Spleen (tissue), 13 donors: ENCODE measurements at places on chromosomes 2 and 18. TPM values are rescaled to one million over a fixed set of nuclear protein-coding genes. Genes with fewer than 3 reads are reported as not detected.

GRCh38 chr2:14816069-14817060, 183.8 kb downstream of the LRATD1 start:
- no peak for DNase-seq

- no peak for DNase-seq
Measured at GRCh38 chr2:52934323-52934898, 833.2 kb upstream of the CHAC2 start.

DNA sequence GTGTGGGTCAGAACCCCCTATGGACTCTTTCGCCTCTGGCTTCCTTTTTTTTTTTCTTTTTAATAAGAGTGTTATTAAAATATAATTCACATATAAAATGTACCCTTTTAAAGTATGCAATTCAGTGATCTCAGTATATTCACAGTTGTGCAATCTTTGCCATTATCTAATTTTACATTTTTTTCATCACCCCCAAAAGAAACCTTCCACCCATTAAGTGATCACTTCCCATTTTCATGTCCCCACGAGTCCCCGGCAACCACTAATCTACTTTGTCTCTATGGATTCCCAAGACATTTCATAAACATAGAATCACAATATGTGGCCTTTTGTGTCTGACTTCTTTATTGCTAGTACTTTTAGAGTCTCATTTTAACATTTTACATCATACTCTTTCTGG, 38.7 kb upstream of the ANXA4 start:
- no peak for DNase-seq

The LINC00305 gene
- polyA plus RNA-seq: not detected

GRCh38 chr2:14530506-14530905, 102.0 kb upstream of the LRATD1 start:
- no peak for DNase-seq

DNA sequence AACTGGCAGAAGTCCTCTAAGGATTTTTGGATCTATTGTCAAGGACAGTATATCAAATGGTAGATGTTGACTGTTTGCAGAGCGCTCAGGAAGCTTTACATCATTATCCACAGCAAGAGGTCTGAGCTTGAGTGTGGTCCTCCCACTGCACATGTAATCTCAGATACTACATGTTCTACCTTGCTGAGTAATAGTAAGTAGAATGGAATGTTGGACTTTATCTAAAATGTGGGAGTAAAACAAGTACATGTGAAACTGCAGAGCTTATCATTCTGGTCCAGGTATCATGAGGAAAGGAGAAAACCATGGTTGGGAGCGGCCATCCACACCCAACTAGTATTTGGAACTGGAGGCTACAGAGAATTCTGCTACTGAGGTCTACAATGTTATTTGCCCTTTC, 19.3 kb upstream of the CD28 start:
- no peak for DNase-seq

GRCh38 chr2:179876266-179876665, 14.9 kb upstream of the ZNF385B start:
- no peak for DNase-seq

The GPR55 gene
- 2.0 TPM for polyA plus RNA-seq

DNA sequence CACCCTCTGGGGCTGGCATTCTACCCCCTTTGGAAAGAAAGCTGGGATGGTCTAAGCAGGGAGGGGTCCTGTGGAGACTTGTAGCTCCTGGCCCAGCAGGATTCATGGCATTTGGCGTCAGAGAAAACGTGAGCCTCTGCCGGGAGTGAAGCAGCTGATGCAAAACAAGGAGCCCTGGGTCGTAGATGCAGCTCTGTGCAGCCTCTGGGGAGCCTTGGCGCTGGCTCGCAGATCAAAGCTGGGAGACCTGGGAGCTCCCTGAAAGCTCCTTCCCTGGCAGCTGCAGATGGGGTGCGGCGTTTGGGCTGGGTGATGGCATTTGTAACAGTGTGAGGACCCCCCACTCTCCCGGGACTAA, 148.3 kb downstream of the KLHL29 start:
- no peak for DNase-seq

- DNase-seq: no peak
Measured at GRCh38 chr2:101047774-101048173, 45.7 kb downstream of the RPL31 start.
